AG20443 (cell line): ENCODE measurements at places on chromosomes 11 and 22.
A peak's percentile ranks its signal among the peaks of the same experiment; 100 is the strongest.

- DNase-seq: no peak
Observed at GRCh38 chr11:93646399-93646798, 15.1 kb upstream of the CEP295 start.

DNA sequence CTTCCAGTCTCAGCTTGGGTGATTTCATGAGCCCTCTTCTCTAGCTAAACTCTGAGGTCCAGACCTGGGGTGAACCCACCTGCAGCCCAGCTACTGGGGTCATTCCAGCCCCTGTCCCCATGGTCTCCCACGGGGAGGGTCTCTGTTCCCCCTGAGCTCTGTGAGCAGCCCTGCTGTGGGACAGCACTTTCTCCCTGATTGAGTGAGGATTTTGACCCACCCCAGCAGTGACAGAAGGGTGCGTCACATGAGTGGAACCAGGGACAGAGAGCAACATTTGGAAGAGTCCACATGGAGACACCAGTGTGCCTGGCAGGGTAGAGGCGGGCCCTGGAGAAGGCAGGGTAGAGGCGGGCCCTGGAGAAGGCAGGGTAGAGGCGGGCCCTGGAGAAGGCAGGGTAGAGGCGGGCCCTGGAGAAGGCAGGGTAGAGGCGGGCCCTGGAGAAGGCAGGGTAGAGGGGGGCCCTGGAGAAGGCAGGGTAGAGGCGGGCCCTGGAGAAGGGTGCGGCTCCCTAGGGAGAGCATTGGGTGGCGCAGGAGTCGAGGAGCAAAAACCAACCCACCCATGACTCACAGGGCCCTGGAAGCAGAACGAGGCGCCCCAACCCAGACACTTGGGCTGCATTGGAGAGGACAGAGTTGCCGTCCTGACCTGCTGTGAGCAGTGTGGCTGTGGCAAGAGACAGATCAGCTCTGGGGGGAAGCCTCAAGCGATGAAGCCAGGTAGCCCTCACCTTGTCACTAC, 227.7 kb upstream of the B3GAT1 start:
- no peak for DNase-seq

DNA sequence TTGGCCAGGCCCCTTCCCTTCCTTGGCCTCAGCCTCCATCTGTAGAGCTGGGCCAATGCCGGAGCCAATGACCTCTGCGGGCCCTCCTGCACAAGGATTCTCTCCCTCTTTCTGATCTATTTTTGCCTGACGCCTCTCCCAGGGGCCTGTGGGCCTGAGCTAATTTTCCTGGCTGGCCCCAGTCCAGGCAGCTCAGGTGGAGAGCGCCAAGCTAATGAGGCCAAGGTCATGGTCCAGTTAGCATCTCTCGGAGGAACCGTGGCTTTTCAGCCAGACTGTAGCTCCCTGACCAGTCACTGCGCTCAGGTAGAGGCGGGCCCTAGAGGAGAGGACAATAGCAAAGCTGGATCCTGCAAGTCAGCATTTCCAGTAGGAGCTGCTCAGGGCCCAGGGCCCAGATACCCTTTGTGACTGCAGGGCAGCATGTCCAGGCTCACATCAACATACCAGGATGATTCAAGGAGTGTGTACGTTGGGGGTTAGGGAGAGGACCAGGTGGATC, 43.5 kb downstream of the APOL3 start:
- no peak for DNase-seq

DNA sequence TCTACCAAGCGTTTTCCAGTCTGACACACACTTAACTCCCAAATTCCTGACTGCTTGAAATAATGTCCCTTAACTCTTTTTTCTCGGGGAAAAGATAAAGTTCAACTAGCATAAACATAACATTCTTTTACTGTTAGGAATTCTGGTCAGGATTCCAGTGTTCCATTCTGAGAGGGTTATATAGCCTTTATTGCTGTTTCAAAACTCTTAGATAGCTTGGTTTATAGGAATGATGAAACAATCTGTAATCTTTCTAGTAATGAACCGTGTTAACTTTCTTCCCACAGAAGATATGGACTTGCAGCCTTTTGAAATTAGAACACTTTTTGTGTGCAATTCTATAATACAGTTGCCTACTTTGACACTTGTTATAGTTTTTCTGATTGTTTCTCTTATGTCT, 8.6 kb downstream of the REXO2 start:
- DNase-seq: peak; percentile 9

- no peak for DNase-seq
Observed at GRCh38 chr11:71201936-71202597, 50.3 kb downstream of the SHANK2 start.

- DNase-seq: peak; percentile 67
Observed at GRCh38 chr11:66883016-66883965, 26.4 kb downstream of the LRFN4 start.
